HS-27A (cell line): ENCODE measurements at places on chromosomes 16 and 17.

DNA sequence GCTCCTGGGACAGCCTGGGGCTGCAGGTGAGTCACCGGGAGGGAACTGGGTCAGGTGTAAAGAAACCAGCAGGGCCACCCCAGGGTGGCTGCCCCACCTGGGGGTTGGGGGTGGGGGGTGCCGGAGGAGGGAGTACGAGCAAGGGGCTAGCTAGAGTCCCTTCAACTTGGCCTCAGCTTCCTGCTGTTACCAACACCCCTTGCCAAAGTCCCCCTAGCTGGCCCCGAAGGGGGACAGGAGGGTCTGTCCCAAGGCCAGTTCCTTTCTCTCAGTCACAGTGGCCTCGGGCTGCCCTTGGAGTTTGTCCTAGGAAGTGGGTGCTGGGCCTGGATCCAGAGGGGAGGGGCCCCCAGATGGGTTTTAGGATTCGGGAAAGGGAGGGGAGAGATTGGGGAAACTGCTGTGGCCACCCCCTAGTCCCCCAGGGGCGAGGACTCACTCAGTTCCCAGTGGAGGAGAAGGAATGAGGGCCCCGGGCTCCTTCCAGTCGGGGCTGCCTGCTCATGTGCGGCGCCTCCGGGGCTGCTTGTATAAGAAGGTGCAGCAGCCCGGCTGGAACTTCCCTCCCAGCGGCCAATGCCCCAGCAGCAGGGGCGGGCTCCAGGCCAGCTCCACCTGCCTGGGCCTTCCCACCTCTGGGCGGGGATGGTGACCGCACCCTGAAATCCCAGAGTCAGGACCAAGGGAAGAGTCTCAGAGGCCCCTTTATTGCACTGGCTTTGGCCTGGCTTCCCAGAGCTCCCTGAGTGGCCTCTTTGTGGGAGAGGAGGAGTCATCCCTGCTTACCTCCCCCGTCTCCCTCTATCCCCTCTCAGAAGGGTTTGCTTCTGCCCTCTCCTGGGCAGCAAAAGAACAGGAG lies 7.3 kb downstream of the ARHGAP27 start:
- DNase-seq: peak; percentile 36

- DNase-seq: no peak
Observed at GRCh38 chr17:17080781-17081180, 38.5 kb downstream of the MPRIP start.

DNA sequence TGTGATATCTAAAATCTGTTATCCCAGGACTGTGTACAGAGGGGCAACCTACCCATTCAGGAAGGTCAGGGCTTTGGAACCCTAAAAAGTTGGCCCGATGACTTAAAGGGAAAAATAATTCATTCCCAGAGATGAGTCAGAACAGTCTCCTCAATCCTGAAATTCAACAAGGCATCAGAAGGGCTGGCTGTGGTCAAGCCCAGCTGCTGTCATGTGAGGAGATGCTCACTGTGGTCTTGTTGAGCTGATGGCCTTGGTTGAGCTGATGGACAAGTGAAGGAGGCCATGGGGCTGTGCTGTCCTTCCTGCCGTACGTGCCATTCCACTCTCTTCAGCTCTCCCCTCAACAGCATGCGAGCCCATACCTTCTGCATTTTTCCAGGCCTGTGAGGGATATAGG lies 20.9 kb upstream of the DRG2 start:
- no peak for DNase-seq

GRCh38 chr17:51050291-51051033 lies 70.2 kb downstream of the SPAG9 start:
- no peak for DNase-seq

DNA sequence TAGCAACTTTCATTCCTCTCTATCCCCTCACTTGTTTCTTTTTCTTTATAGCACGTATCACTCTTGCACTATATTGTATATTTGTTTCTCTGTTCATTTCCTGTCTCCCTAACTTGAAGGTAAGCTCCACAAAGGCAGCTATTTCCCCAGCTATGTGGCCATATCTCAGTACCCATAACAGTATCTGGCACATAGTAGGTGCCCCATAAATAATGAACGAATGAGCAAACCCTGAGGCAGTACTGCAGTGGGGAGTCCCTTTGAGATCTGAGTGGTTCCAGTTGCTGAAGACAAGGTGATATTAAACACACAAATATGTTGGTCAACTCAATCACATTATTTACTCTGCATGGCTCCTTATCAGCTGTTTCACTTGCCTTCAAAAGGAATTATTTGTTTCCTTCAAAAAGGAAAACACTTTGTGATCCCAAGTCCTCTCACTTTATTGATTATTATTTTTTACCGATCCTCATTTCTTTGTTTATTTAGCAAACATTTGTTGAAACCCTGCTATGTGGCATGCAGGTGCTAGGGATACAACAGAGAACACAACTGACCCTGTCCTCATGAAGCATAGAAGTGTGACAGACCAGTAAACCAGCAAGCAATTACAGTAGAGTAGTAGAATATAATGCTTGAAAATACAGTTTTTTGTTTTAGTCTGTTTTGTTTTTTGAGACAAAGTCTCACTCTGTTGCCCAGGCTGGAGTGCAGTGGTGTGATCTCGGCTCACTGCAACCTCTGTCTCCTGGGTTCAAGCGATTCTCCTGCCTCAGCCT lies 5.7 kb upstream of the ADAP2 start:
- DNase-seq: no peak

GRCh38 chr16:12314653-12315185 lies 338.2 kb downstream of the SNX29 start:
- no peak for DNase-seq

DNA sequence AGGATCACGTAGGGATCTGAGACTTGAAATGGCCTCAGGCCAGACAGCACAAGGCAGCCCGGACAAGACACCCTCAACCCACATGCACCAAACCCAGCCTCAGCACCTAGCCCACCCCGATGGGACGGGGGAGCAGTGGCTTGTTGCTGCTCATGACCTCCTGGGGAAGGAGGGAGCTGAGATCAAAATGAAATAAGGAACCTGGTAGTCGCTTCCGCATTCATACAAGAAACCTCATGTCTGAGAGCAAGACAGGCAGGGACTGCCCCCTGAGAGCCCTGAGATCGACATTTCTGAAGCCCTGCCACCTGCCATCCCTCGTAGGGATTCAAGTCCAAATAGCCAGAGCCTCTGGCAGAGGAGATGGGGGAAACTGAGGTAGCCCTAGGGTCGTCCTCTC lies 5.7 kb upstream of the CEP131 start:
- DNase-seq: no peak

GRCh38 chr17:36936455-36937000 lies 747 bp upstream of the LHX1 start:
- no peak for DNase-seq

DNA sequence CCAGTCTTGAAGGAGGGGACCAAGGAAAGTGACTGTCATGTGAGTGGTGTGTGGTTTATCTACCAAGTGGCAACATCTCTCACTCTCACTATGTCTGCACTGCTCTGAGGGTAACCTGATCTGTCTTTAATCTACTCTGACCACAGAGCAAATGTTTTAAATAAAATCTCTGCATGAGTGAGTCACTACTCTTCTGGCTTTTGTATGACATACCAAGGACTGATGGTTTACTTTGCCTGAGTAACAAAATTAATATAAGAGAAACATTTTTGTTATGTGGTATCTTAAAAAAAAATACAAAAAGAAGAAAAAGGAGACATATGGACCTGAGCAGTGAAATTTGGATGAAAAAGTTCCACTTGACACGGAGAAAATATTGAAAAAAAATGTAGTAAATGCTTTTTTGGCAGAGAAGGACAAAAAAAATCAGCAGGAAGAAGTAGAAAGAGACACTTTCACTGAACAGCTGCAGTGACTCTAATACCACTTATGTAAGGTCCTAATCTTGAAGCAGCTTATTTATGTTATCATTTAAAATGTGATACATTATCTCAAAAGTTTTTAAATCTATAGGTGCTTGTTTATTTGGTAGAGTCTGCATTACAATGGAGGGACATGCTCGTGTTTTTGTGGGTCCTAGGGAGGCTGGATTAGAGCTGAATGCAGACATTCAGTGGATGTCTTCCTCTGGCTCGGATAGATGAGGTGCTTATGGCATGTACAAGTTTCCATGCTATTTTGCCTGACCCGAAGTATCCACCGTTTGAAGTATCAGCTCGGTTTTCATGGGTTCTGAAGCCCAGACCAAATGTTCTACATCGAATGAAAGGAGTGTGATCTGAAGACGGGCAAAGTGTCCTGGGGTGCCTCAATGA lies 240.7 kb downstream of the MAP2K6 start:
- DNase-seq: no peak

GRCh38 chr17:20083156-20083859 lies 74.1 kb downstream of the SPECC1 start:
- DNase-seq: no peak

DNA sequence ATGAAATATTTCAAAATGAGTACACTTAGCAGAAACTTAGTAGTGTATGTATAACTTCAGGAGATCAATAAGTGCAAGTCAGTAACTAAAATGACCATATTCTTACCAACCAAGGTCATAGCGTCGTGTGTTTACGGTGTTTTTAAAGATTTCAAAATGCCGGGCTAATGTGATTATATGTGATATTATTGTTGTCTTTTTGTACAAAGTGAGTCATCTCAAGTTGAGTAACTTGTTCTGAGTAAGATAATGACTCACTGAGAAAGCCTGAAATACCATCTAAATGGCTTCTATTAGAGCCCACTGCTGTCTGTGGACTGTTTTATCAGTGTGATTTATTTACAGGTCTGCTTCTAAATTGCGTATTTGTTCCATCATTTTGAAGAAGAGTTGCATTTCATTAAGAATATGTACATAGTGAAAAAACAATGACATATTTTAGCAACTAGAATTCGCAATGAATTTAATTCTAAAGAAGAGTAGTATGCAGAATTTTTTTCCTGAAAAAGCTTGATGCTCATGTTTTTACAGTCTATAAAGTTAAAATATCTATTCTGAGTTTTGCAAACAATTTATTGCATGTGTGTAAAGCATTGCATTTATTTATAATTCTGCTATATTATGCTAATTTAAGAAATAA lies 12.7 kb downstream of the KRT12 start:
- peak; percentile 38 for DNase-seq

DNA sequence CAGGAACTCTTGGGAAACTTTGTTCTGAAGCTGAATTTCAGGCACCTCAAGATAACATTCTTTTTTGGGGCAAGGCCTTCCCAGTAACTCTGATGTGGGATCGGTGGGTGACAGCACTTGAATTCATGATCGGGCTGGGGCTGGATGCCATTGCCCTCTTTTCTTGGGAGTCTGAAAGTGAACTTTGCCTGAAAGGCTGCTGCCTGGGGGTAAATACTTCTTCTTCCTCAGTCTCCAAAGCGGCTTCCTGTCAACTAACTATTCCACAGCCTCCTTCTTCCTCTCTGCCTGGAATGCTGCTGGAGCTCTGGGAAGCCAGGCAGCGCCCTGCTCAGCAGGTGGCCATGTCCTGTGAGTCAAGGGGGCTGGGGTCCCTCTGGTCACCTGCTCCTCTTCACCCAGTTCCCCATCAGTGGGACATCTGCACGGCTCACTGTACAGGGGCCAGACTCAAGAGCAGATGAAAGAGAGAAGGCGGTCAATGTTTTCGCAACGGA lies 79.5 kb downstream of the WIPI1 start:
- DNase-seq: no peak

DNA sequence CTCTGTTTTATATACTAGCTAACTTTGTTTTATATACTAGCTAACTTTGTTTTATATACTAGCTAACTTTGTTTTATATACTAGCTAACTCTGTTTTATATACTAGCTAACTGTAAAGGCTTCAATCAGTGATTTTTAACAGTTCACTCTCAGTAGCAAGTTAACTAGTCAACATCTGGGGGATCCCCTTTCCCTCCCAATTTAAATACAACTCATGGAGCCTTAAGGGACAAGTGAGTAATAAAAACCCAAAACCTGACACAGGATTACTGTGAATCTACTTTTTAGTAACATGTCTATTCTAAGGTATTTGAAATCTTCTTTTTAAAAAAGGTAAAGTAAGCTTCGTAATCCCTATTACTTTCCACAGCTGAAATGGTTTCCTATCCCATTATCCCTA lies 32.2 kb downstream of the FAM222B start:
- no peak for DNase-seq

DNA sequence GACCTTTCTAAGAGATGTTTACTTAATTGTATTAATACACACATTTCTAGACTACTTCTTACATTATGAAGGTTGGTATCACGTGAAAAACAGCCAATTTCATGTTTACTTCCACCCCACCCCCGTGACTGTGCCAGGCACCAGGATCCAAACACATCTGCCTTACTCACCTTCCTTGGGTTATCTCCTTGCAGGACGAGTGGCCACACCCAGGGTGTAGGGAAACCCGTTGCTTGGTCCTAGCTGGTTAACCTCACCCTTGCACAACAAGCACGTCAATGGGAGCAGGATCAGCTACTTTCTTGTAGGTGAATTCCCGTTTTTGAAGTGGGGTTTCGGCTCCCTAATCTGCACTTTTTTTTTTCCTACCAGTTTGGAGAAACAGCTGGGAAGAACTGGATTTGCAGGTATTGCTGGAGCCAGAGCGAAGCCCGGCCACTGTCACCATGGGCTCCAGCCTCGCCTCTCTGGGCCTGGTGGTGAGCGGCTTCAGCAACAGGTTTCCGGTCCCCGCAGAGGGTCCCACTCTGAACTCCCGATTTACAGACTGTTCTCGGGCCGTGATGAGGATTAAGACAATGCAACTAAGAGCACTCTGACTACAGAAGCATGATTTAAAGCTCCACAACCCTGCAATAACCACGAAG lies 2.1 kb upstream of the UBB start:
- DNase-seq: no peak

- no peak for DNase-seq
Observed at GRCh38 chr16:30710971-30711370, 12.0 kb downstream of the SRCAP start.

- no peak for DNase-seq
Observed at GRCh38 chr16:66904428-66904845, 14.2 kb downstream of the CDH16 start.

- DNase-seq: no peak
Observed at GRCh38 chr17:3534881-3535252, 22.7 kb downstream of the TRPV3 start.

DNA sequence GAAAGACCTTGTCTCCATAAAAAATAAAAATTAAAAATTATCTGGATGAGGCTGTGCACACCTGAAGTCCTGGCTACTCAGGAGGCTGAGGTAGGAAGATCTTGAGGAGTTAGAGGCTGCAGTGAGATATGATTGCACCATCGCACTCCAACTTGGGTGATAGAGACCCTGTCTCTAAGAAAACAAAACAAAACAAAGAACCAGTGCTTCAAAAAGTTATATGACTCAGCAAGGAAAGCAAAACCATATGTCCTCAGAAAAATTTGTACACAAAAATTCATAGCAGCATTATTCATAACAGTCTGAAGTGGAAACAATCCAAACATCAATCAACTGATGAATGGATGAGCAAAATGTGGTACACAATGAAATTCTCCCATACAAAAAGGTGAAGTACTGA lies 48.9 kb downstream of the SLFN5 start:
- DNase-seq: no peak

GRCh38 chr16:80366023-80366422 lies 174.8 kb upstream of the DYNLRB2 start:
- DNase-seq: no peak

- no peak for DNase-seq
Observed at GRCh38 chr16:84054916-84055315, 12.3 kb upstream of the SLC38A8 start.
